ENCODE measurements at places on chromosomes 3 and 15. TPM values are rescaled to one million over a fixed set of nuclear protein-coding genes. Genes with fewer than 3 reads are reported as not detected.

C3orf22 gene
- polyA plus RNA-seq, result not detected

- no peaks in the 10 kb centered on the region for H3K27me3 ChIP-seq
- H3K27ac ChIP-seq, result peak overlapping the region; percentile 86
- peak overlapping the region; percentile 30 for H3K4me3 ChIP-seq
- DNase-seq, result no peak
- peaks cover 54% of the 10 kb centered on the region for H3K4me1 ChIP-seq
These were observed 13.3 kb downstream of the SH2D7 start for GRCh38 chr15:78105476-78106241.

DNA sequence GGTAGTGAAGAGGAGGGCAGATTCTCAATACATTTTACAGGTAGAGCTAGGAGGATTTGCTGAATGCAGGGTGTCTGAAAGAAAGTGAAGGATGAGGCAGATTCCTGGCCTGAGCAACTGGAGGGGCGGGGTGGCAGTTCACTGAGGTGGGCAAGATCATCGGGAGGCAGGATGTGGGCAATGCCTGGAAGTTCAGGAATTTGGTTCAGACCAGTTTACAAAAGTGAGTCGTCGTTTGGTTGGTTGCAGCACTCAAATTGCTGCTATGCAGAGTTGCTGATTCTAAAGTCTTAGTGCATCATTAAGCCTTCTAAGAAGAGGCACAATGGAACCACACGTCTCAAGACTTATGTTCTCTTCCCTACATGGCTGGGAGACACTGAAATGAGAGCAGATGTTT lies 134.0 kb downstream of the MFSD1 start:
- H3K27ac ChIP-seq, result no peak overlapping the region
- no peak overlapping the region for H3K4me3 ChIP-seq
- peaks cover 32% of the 10 kb centered on the region for H3K27me3 ChIP-seq
- H3K4me1 ChIP-seq, result no peaks in the 10 kb centered on the region
- H3K36me3 ChIP-seq, result no peaks in the 10 kb centered on the region
- DNase-seq, result no peak

DNA sequence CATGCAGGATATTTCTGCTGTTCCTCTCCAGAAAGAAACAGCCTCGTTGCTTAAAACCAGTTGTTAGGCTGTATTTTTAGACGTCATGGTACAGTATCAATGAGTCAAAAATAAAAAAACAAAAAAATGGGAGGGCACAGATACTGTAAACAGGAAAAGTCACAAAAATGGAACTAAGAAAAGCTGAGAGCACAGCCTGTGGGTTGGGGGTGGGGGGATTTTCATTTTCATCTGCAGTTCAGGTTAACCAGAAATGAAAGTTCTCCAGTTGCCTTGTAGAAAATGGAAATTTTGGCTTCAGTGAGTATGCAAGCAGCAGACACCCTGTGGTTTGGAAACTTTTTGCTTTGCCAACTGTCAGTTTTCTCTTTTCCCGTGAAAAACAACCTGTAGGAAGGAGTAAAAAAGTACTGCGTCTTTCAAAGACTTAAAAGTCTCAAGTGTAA lies 59.0 kb downstream of the FRMD4B start:
- H3K36me3 ChIP-seq, result no peaks in the 10 kb centered on the region
- peak overlapping the region; percentile 66 for H3K4me3 ChIP-seq
- no peaks in the 10 kb centered on the region for H3K27me3 ChIP-seq
- DNase-seq, result no peak
- peak overlapping the region; percentile 82 for H3K27ac ChIP-seq

GRCh38 chr15:85403745-85404144 lies 23.3 kb downstream of the AKAP13 start:
- H3K27me3 ChIP-seq, result no peaks in the 10 kb centered on the region
- peak overlapping the region; percentile 19 for H3K4me3 ChIP-seq
- H3K4me1 ChIP-seq, result peaks cover 87% of the 10 kb centered on the region
- DNase-seq, result no peak

GASK1A gene
- polyA plus RNA-seq, result not detected

All from naive thymus-derived CD8-positive, alpha-beta T cell (primary cell).